Pulmonary artery endothelial cell (primary cell): ENCODE measurements at places on chromosomes 13 and 19.
A peak's percentile ranks its signal among the peaks of the same experiment; 100 is the strongest.

DNA sequence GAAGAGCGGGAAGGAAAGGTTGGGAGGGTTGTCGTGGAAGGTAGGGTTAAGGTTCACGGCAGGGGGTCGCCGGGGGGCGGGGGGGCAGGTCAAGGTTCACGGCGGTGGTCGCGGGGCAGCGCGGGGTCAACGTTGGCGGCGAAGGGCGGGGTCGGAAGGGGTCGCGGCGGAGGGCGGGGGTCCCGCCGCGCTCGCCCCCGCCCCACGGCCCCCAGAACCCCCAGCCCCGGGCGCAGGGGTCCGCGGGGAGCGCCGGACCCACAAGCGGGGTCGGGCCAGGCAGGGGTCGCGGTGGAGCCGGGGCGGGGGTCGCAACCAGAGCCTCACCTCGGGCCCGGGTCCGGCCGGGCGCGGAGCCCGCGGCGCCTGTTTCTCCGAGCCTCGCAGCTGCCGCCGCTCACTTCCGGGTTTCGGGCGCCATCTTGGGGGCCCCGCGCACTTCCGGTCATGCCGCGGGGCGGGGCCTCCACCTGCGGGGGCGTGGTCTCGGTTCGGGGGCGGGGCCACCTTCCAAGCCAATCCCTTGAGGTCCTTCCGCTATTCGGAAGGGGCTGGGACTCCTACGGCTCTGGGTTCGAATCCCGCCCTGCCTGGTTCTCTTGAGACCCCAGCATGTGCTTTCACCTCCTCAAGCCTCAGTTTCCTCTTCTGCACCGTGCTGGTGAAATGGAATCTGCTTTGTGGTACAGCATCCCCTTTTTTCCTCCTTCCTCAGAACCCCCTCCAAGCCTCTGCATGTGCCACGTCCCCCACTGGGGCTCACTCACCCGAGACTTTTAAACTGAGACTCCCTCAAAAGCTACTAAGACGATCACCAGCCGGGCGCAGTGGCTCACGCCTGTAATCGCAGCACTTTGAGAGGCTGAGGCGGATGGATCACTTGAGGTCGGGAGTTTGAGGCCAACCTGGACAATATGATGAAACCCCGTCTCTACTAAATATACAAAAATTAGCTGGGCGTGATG lies at the start of gene SBNO2:
SBNO2 (minus strand) TSS at position 424 of the 965 bp plus-strand sequence. CDS start 19,992 bp downstream, outside the sequence.
- peak; percentile 55 for DNase-seq

DNA sequence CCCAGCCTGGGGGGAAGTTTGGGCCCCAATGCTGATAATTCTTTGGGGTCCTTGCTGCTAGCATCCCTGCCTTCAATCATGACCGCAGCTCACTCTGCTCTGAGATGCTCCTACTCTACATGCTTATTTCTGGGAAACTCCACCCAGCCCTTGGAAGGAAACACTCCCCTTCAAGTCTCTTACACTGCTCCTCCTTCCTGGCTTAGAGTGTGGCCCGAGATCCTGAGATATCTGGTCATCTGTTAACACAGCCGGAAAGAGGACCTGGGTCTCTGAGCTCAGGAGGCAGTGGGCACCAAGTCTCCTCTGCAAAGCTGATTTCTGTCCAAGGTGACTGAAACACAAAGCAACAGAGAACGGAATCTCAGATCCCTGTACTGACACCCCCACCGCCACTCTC lies 33.0 kb downstream of the CYP4F2 start:
- no peak for DNase-seq

DNA sequence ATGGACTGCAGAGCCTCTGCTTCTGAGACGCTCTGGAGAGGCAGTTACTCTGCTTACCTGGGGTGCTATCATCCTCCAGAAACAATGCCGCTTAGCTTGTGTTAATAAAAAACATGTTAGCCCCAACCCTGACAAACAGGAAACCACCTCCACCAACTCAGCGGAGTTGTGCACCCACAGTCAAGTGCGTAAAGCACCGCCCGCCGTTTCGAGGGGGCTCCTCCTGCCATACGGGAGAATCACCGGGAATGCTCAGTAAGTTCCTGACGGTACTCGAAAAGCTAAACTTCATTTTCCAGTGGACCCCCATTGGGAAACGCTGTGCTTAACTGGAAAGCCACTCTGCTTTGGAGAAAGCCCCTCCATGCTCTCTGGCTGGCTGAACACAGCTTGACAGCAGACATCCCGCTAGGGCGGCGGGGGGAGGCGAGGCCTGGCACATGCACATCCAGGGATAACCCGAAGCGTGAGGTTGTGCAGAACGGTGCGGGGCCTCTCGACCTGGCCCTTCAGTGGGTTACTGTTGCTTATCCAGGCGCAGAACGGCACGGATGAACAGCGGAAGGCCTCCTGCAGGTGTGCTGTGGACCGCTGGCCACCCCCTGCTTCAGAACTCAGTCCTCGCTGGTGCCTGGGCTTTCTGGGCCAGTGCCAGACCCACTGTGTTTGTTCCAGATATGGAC lies 17.1 kb downstream of the GAS6 start:
- DNase-seq, result no peak

- DNase-seq, result no peak
These were observed 5.4 kb downstream of the SOX21 start for GRCh38 chr13:94706843-94707399.

DNA sequence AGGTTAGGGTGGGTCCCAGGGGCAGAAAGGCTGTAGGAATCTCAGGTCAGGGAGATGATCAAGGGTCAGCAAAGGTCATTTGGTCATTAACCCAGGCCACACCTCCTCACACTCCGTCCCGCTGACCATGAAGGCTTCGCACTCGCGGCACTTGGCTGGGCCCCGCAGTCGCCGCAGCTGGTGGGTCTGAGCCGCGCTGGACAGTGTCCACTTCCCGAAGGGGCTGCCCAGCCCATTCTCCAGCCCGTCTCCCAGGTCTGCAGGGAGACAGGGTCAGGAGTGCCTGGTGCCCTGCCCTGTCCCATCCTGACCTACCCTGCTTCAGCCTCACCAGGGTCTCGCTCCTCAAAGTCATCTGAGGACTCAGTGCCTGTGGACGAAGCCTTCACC lies 7.3 kb upstream of the LPAR2 start:
- no peak for DNase-seq

DNA sequence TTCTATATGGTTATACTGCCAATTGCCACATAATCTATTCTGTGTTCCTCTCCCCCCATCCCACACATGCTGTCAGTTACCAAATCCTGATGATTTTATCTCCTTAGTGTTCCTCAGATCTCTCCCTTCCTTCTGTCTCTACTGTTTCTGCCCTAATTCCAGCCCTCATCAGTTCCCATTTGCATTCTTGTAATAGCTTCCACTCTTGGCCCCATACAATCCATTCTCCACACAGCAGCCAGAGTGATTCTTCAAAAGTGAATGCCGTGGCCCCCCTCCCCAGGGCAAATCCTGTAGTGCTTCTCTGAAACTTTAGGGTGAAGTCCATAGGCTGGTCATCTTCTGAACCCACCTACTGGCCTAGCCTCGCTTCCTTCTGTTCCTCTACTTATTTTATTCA lies 114.4 kb downstream of the ZAR1L start:
- no peak for DNase-seq

GRCh38 chr19:19459707-19460251 lies 54.3 kb downstream of the GATAD2A start:
- DNase-seq, result no peak

DNA sequence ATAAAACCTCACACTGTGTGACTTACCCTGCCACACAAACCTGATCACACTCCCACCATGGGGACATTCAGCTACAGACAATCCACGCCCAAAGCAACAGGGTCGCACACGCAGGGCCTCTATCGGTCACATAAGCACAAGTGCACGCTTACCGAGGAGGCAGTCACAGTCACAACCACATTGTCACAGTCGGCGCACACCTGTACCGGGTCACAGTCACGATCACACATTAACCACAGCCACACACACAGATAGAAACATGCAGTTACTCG lies 579 bp downstream of the ZNF566 start:
- no peak for DNase-seq

- no peak for DNase-seq
These were observed 15.2 kb downstream of the TPT1 start for GRCh38 chr13:45325806-45326205.

- DNase-seq, result no peak
These were observed 25.5 kb upstream of the MCF2L start for GRCh38 chr13:112943309-112944125.

GRCh38 chr19:39390451-39390750 lies 505 bp downstream of the PAF1 start:
- DNase-seq, result no peak

GRCh38 chr13:109241160-109241559 lies 545.2 kb downstream of the IRS2 start:
- DNase-seq, result no peak

DNA sequence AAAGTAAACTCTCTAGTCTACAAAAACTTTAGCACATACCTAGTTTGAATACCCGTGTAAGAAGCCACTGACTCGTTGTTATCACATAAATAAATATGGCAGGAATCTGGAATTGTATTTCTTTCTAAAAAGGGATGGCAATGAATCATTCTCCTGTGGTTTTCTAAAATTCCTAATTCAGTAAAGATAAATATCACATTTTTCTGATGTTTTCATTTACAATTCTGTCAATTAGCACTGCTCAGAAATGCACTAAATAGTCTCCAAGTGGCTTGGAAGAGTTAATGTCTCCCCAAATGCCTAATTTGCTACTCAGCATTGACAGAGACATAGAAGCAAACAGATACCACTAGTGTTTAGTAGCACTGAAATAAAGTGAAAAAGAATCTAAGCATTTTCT lies 547.7 kb upstream of the SLITRK1 start:
- DNase-seq, result no peak

- DNase-seq, result no peak
These were observed 4.2 kb downstream of the VPS36 start for GRCh38 chr13:52446265-52446664.

GRCh38 chr13:76884186-76884906 lies 1.9 kb downstream of the KCTD12 start:
- no peak for DNase-seq

- DNase-seq, result no peak
These were observed 352.1 kb upstream of the SLITRK1 start for GRCh38 chr13:84234416-84234815.

DNA sequence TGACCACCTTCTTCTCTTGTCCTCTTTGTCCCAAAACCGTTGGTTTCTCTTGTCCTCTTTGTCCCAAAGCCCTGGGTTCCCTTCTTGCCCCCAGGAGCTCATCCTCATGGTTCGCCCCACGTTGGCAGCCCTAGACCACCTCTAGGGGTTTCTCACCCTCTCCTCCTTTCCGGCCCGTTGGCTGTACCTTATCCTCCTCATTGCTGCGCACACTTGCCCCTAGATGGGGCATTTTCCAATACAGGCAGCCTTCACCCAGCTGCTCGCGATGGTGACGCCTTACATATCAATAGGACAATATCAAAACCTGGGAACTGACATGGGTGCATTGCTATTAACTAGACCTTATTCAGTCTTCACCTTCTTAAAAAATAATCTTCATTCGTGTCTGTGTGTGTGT lies 86.5 kb downstream of the IPO5 start:
- DNase-seq, result no peak

- DNase-seq, result no peak
These were observed 148.9 kb downstream of the USP12 start for GRCh38 chr13:27022571-27023311.

DNA sequence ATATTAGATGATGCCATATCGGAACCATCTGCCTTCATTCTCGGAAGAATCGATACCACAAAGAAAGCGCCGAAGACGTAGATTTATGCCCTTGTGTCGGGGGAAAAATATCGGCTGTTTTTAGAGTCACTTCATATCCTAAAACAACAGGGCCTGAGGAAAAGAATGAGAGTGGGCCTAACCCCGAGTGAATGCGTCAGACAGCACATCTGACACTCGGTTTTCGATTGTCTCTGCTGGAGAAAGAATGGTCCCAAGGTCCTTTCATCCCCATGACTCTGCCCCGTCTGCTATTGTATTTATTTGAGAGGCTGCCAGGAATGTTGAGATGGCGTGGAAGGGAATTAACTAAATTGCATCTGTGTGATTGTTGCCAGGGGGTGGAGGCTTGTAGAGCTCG lies 46.1 kb downstream of the CHST8 start:
- DNase-seq, result no peak

DNA sequence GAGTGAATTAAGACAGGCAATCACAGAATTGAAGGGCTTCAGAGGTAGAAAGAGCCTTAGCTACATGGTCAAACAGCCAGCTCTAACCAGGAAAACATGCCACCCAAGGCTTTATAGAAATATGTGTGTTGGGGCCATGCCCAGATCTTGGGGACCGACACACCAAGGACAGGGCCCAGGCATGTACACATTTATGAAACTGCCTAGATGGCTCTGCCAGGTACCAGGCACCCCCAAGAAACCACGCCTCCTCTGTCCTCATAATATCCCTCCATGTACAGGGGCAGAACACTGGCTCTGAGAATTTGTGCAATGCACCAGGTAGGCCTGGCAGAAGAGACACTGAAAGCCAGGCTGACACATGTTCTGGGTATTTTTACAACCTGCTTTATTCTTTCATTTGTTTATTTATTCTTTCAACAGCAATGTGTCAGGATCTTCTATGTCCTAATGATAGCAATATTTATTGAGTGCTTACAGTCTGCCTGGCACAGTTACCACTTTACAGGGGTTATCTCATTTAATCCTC lies 137.9 kb upstream of the LSM14A start:
- DNase-seq, result no peak

- no peak for DNase-seq
These were observed 62.6 kb downstream of the RYR1 start for GRCh38 chr19:38496116-38496515.

- no peak for DNase-seq
These were observed 54.5 kb downstream of the LNX2 start for GRCh38 chr13:27565818-27566217.

DNA sequence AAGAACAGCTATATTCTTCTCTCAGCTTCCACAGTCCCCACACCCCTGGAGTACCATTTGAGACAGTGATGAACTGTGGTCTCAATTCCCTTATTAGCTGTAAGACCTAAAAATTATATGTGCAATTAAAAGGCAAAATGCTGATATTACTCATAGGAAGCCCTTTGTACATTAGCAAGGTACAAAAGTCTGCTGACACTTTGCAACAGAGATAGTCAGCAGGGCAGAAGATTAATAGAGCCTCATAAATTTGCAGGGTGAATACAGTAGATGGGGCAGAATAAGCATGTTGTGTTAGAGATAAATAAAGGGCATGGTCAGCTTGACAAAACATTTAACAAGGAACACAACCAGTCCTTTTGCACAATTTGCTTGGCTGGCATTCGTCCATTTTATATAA lies 210.0 kb upstream of the OBI1 start:
- no peak for DNase-seq

GRCh38 chr19:21694171-21694906 lies 73.0 kb downstream of the ZNF100 start:
- DNase-seq, result no peak

- no peak for DNase-seq
These were observed 480 bp downstream of the GPR108 start for GRCh38 chr19:6736917-6737283.

DNA sequence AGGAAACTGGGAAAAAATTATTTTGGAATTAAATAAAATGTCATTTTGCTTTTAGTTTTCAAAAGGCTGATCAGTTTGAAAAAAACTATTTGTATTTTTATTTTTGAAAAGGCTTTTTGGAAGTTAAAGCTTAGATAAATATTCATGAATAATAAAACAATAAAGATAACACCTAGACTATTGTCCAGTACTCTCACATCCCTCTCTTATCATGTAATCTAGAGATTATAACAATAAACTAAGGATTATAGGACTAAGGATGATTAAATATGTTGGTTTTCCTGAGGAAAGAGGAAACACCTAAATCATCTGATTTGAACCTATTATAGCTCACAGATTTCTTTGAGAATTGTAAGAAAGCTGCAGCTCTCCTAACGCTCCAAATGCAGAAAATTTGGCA lies 81.4 kb upstream of the AKAP11 start:
- no peak for DNase-seq

- DNase-seq, result peak; percentile 68
These were observed 394.9 kb downstream of the DLEU7 start for GRCh38 chr13:50448535-50448998.
